ENCODE measurements at places on chromosomes 12 and 14. TPM values are rescaled to one million over a fixed set of nuclear protein-coding genes. Genes with fewer than 3 reads are reported as not detected.

Gene SVOP
- not detected for total RNA-seq

Gene TRIM9
- 1.3 TPM for total RNA-seq

Gene KRT79
- 0.82 TPM for total RNA-seq

Gene AJUBA
- 1.1 TPM for total RNA-seq

Gene TMEM106C
- 184 TPM for total RNA-seq

Gene MMP17
- 0.32 TPM for total RNA-seq

Gene KLRC4
- not detected for total RNA-seq

Gene OAS1
- total RNA-seq = 20.9 TPM

Gene VRTN
- not detected for total RNA-seq

Gene KLRC1
- total RNA-seq = not detected

- ATAC-seq = no peak
Observed at GRCh38 chr12:118526255-118527095, 150.1 kb downstream of the SUDS3 start.

- ATAC-seq = no peak
Observed at GRCh38 chr14:23566778-23567185, 809 bp downstream of the AP1G2 start.

- ATAC-seq = peak; percentile 95
Observed at GRCh38 chr14:68312884-68313610, 479.8 kb downstream of the ZFP36L1 start.

DNA sequence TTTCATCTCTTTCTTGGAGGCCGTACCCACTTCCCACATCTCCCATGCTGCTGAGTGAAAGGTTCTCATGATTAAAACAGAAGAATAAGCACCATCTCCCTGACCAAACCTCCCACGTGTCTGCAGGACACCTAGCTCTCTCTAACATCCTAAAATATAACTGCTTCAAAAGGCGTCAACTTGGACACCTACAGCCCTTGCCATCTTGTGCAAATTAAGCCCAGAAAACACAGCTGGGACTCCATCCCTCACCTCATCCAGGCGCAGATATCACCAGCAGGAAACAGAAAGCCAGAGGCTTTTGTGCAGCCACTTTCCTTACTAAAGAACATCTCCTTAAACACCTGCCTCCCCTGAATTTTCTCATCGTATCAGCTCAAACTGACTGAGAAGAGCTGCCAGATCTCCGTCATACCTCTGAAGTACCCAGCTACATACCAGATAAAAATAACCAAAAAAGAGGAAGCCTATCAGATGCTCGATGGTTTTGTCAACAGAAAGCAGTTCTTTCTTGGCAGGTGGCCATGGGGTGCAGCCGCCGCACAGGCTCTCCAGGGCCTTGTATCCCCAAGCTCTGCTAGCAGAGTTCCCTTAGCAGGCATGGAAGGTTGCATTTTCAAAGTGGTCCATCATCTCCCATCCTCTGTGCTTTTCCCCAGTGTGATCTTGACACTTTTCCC is 28.8 kb downstream of the MAP3K9 start:
- ATAC-seq = no peak

- ATAC-seq = no peak
Observed at GRCh38 chr12:100601626-100602025, 28.1 kb downstream of the GAS2L3 start.

- no peak for ATAC-seq
Observed at GRCh38 chr12:69524331-69524630, 54.1 kb downstream of the FRS2 start.

GRCh38 chr12:68932961-68933893 is at the start of gene CPM:
TSS of gene CPM (minus strand) at chr12:68933171. CDS start at chr12:68932837, 334 bp downstream.
- peak; percentile 98 for ATAC-seq

DNA sequence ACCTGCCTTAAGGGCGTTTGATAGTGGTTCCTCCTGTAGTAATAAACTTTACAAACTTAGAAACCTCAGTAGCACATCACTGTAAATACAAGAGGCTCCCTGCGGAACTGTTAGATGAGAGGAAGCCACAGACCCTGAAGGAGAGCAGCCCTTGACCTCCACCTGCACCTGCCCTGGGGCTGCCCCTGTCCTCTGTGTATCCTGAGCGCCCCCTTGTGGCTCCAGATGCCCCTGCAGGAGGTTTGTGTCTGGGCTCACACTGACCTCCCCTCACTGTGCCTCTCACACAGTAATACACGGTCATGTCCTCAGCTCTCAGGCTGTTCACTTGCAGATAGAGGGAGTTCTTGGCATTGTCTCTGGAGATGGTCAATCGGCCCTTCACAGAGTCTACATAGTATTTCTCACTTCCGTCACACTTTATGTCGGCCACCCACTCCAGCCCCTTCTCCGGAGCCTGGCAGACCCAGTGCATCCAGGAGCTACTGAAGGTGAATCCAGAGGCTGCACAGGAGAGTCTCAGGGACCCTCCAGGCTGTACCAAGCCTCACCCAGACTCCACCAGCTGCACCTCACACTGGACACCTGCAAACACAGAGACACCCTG is 1059.8 kb downstream of the TMEM121 start:
- ATAC-seq = peak; percentile 82

GRCh38 chr14:103072595-103073366 is 11.2 kb upstream of the LBHD2 start:
- no peak for ATAC-seq

DNA sequence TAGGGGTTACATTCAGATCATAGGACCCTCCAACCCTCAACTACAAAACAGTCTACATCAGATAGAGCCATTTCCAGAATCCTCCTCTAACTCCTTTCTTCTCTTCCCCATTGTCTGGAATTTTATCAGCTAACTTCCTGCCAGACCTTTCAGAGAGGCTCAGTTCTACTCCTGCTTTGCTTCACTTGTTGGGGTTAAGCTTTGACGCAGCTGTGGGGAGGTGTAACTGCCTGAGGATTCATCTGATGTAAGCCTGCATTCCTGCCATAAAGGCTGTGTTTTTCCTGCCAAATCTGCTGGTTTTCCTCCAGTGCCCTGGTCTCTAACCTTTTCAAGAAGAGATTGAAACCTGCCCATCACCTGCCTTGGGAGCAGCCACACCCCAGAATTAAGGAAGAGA is 16.9 kb downstream of the DHRS2 start:
- no peak for ATAC-seq

DNA sequence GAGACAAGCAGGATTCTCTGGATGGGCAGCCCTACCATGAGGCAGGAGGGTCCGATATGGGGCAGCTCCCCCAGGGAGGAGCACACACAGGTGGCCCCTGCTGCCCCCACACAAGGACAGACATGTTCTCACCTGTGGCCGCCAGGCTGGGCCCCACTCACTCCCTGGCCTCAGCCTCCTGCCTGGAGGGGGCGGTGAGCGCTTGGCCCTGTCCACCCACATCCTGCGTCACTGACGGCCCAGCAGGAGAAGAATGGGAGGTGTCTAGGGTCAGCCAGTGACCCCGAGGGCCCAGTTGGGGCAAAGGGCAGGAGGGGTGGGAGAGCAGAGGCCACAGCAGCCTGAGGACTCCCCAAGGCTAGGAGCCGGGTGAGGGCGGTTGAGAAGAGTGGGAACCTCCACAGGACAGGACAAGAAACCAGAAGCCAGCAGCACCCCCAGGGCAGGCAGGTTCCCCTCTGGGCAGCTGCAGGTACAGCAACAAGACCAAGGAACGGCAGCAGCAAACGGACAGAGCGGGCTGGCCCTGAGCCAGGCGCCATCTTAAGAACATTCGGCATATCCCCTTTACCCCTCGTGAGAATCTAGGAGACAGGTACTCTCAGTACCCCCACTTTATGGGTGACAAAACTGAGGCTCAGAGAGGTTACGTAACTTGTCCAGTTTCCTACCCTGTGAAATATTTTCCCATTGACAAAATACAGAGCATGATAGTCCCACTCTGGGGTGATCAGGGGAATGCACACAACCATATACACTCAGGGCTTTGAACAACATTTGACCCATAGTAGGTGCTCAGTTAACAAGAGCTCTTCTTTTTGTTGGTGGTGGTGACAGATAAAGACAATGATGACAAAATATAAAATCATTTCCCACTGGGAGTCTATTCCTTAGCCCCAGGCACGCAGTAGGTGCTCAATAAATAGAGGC is 74.3 kb downstream of the NCOR2 start:
- ATAC-seq = no peak

GRCh38 chr12:131793243-131794022 is 34.8 kb upstream of the MMP17 start:
- ATAC-seq = no peak

DNA sequence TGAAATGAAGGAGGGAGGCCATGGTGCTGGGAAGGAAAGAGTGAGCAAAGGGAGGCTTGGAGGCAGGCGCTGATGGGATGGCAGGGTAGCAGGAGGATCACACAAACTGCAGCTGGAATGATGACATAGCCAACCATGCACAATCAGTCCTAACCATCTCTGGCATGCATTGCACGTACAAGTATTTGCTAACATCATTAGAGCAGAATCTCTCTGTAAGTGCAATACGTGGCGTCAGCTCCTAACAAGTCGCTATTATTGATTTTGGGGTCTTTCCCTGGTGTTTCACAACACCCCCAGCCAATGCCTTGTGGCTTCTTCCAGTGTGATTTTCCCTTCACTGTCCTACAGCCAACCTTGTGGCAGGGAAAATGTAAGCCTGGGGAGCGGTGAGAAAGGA is 18.5 kb downstream of the BDKRB1 start:
- ATAC-seq = no peak

DNA sequence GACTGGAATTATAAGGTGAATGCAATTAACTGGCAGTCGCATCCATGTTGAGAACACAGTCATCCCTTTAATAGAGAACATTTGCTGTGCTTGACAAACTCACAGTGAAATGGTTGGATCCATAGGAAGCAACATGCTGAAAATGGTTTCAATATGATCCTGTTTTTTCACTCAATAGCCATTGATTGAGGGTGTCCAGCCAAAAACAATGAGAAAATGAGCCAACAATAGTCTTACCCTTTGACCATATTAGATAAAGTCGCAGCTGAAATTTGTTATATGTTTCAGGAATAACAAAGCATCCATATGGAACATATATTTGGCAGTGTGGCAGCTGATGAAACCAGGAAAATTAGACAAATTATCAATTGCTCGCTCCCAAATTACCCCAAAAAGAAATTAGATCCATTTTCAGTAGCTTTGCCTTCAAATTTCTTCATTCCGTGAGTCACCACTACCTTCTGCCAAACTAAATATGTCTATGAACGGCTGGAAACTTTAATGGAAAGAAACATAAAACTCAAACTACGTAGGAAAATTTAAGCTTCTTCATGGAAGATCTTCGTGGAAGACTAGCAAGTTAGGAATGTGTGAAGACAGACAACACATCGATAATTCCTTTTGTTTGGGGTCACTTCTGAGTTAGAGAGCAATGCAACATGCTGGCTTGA is 17.4 kb downstream of the IGF1 start:
- ATAC-seq = no peak

GRCh38 chr12:32010631-32011336 is 51.6 kb downstream of the RESF1 start:
- no peak for ATAC-seq

DNA sequence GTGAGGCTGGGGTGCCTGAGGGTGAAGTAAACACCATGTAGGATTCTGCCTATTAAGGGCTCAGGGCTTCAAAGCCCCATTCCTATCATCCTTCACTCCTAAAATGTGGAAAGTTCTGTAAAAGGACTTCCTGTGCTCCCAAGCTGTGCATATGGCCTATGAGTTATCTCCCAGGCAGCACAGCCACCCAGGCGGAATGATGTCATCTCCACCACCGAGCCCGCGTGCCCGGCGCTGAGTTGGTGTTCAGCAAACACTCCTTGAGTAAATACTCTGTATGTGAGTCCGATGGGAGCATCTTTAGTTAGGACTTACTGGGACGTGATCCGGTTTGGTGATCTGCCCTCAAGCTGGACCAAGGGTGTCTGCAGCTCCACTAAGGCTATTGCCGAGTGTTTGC is 437.3 kb downstream of the MED13L start:
- no peak for ATAC-seq

- no peak for ATAC-seq
Observed at GRCh38 chr12:1829306-1829900, 9.0 kb downstream of the LRTM2 start.

DNA sequence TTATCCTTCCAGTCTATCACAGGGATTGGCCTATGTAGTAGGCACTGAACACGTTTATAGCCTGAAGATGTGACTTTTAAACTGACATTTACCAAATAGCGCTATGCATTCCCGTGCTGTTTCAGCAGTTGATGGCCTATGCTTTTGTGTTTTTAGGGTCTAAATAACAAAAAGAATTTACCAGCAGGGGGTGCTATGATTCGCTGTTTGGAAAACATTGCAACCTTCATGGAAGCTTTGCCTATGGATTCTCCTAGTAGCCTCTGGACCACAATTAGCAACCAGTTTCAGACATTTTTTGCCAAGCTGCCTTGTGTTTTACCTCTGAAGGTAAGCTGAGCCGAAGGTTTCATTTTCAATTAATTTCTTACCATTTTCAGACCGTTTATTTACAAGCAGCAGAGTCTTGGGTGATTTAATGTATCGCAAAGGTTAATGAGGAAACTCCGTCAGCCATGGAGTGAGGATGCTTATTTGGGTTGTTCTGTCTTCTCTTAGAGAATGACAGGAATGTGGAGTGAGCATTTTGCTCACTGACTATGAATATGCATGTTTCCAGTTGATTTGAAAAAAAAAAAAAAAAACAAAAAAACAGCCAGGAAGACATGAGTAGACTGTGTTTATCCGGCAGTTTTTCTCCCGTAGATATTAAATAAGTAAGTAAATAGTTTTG is 133.1 kb downstream of the PRIMA1 start:
- ATAC-seq = no peak

DNA sequence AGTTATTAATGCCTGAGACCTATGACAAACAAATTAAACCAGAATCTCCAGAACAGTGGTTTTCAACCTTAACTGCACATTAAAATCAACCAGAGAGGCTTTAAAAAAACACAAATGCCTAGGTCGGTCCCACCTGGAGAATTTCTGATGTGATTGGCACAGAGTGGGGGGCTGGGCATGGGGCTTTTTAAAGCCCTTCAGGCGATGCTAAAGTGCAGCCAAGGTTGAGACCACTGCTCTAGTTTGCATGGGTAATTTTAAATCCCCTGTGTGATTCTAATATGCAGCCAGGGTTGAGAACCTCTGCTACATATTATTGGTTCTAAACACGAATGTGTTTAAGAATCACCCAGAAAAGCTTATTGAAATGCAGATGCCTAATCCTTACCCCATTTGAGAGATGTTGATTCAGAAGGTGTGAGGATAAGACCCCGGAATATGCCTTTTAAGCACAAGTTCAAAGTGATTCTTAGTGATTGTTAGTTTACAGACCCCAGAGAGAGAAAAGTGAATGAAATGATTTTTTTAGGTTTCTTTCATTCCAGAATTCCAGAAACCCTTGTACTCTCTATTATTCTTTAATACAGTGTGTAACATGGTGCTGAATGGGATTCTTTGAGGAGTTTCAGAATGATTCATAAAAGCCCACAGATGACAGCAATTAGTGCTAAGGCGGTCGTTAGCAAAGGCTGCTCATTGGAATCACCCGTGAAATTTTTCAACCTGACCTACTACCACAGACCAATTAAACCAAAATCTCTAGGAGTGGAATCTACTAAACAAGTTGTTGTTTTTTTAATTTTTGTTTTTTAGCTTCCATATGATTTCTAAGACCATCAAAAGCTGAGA is 44.9 kb downstream of the LIN7A start:
- no peak for ATAC-seq

DNA sequence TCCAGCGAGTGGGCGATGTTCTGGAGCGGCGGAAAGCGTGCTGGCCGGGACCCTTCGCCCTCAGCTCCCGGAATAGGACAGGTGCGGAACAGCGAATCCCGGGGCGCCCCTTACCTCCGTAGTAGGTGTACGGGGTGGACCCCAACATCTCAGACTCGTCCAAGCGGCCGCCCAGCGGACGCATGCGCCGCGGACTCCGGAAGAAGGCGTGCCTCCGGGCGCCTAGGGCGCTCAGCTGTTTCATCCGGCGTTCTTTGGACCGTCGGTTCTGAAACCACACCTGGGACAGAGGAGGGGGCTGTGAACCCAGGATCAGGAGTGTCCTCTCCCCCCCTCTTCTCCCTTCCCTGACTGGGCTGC is 4.5 kb downstream of the LHX5 start:
- no peak for ATAC-seq

Measured in activated T-helper 17 cell treated with anti-CD3 and anti-CD28 coated beads, Interleukin-2, amount 50 U/mL, for 72 hours (primary cell).